ENCODE measurements at places on chromosomes 4 and X.
A peak's percentile ranks its signal among the peaks of the same experiment; 100 is the strongest.

DNA sequence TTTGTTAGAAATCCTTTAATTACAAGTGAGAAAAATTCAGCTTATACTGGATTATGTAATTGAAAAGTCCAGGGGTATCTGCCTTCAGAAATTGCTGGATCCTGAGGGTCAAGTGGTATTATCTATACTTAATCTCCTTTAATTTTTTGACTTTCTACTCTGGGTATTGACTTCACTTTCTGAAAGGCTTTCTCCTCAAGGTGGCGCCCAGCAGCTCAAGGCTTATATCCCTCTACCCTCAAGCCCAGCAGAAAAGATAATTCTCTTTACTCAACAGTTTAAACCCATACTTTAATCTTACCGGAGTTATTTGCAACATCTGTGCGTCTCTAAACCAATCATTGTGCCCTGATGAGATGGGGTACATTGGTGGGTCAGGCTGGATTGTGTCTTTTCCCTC, 129.5 kb downstream of the LARP7 start:
- no peak for DNase-seq

DNA sequence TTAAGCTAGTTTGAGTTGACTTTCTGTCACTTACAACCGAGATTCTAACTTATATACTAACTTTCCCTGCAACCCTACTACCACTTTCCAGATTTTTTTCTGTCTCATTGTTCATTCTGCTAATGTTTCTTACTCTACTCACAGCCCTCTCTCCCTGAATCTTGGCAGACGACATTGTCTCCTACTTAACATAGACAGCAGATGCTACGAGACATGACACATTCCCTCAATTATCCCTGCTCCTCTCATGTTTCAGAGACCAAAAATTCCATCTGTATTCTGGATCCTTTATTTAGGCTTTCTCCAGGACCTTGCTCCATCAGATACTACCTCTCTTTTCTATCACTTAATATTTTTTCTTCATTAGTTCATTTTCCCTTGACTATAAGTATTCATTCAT, 379.1 kb upstream of the TEX13C start:
- no peak for DNase-seq

- DNase-seq, result no peak
These were observed 717.6 kb upstream of the TENM3 start for GRCh38 chr4:181525634-181526033.

DNA sequence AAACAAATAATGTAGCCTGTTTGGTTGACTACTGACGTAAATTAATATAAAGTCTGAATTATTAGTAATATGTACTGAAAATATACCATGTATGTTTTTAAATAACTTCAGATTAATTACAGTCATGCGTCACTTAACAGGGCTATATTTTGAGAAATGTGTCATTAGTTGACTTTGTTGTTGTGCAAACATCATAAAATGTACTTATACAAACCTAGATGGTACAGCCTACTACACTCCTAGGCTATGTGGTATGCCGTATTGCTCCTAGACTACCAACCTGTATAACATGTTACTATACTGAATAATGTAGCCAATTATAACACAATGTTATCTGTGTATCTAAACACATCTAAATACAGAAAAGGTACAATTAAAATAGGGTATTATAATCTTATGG, 66.6 kb downstream of the RNF150 start:
- DNase-seq, result no peak

DNA sequence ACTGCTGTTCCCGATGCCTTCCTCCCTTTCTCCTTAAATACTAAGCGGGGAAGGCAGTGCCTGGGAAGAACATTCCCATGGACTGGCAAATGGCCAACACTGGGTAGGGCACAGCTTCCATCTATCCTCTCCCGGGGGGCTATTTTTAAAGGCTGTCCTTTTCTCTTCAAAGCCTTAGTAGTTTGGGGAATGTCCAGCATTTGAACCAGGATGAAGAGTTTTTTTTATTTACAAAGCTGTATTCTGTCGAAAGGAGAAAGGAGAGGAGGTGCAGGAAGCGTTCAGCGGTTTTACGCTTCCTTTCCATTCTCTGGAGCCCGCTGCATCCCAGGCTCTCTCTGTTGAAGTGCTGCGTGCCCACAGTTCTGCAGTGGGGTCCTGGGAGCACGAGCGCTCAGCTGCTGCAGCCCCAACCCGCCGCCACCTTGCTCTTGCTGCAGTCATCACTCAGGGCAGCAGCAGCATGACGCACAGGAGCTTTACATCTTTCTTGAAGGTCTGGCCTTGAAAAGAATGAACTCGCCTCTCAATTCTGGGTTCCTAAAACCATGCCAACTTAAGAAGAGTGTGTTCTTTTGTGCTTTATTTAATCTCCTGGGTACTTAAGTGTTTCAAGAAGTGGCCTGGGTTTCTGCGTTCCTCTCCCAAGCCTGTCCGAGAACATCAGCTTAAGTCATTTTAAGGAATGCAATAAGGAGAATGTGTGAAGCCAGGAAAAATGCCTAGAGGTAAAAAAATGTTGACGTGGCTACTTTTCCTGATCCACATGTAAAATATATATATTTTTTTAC, 427.2 kb downstream of the MAPK10 start:
- DNase-seq, result no peak

GRCh38 chr4:11623726-11624037, 195.0 kb upstream of the HS3ST1 start:
- no peak for DNase-seq

GRCh38 chrX:148871422-148872160, 371.2 kb downstream of the AFF2 start:
- DNase-seq, result no peak

GRCh38 chrX:128848374-128848773, 674.9 kb downstream of the SMARCA1 start:
- no peak for DNase-seq

GRCh38 chr4:168367065-168367464, 48.5 kb upstream of the DDX60 start:
- no peak for DNase-seq

- DNase-seq, result peak; percentile 3
These were observed 148.9 kb upstream of the RBPJ start for GRCh38 chr4:26171941-26172340.

GRCh38 chrX:78957768-78958130, 12.6 kb downstream of the P2RY10 start:
- no peak for DNase-seq

DNA sequence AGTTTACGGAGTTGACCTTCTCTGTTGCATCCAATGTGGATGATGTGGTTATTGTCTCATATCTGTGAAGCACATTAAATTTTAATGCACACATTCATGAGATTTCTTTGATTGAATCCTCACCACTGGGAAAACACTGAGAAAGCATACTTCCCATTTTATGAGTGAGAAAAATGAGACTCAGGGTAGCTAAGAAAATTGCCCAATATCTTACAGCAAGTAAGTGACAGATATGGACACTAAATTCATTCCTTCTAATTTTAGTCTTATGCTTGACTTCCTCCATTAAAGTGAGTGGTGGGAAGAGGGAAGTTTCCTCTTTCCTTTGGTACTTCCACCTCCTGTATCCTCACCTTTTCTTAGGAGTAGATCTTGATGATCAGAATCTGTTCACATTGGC, 504.8 kb upstream of the BOD1L1 start:
- no peak for DNase-seq

DNA sequence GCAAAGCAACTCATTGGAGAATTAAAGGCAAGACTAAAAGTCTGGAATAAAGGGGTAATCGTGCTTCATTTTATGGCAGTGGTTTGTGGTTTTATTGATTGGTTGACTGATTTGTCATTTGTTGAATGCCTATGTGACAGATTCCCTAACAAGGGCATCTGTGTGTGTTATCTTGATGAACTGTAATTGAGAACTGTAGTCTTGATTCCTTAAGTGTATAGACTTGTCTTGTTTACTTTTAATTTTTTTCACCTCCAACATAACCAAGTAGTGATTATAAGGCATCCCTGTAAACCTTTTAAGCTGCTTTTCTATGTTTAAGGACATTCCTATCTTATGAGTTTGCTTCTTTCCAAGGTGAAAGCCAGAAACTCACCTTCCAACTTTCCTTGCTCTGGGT, 216.0 kb upstream of the TAPT1 start:
- DNase-seq, result no peak

- no peak for DNase-seq
These were observed 206.0 kb upstream of the ARHGAP24 start for GRCh38 chr4:85268961-85269360.

GRCh38 chr4:120198411-120198810, 131.8 kb upstream of the MAD2L1 start:
- no peak for DNase-seq

- DNase-seq, result no peak
These were observed 67.6 kb upstream of the GPR101 start for GRCh38 chrX:137101273-137101990.

GRCh38 chr4:141003193-141003592, 130.1 kb downstream of the RNF150 start:
- DNase-seq, result no peak

- DNase-seq, result no peak
These were observed 63.8 kb downstream of the CORIN start for GRCh38 chr4:47774079-47774478.

GRCh38 chr4:88418411-88418810, 38.5 kb upstream of the HERC5 start:
- no peak for DNase-seq

- peak; percentile 52 for DNase-seq
These were observed 153.8 kb upstream of the AGA start for GRCh38 chr4:177596035-177596434.

- DNase-seq, result no peak
These were observed 343.6 kb downstream of the ARHGAP10 start for GRCh38 chr4:148075438-148075837.

DNA sequence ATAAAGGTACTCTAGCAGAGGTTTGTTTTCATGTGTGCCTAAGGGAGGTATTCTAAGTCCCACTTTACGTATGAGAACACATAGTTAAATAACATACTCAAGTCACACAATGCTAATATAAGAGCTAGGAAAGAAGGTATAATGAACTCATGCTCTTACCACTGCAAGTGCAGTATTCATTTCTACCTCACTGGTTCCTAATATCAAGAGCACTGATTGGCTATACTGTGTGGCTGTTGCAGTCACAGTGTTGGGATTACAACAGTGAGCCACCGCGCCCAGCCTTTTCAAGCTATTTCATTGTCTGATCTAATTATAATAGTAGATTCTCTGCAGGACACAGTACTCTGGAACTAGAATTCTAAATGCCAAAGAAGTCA, 84.0 kb downstream of the PDS5A start:
- DNase-seq, result no peak

DNA sequence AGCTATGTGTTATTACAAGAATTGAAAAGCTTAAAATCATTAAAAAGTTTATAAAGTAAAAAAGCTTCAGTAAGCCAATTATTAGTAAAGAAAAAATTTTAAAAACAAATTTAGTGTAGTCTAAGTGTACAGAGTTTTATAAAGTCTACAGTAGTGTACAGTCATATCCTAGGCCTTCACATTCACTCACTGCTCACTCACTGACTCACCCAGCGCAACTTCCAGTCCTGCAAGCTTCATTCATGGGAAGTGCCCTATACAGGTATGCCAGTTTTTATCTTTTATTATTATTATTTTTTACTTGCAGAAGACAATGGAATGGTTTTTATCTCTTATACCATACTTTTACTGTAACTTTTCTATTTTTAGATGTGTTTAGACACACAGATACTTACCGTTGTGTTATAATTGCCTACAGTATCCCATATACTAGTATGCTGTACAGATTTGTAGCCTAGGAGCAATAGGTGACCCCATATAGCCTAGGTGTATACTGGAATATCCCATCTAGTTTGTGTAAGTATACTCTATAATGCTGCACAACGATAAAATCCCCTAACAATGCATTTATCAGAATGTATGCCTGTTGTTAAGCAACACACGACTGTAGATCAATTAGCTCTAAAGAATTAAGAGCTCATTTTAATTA, 230.7 kb downstream of the DCLK2 start:
- DNase-seq, result no peak

DNA sequence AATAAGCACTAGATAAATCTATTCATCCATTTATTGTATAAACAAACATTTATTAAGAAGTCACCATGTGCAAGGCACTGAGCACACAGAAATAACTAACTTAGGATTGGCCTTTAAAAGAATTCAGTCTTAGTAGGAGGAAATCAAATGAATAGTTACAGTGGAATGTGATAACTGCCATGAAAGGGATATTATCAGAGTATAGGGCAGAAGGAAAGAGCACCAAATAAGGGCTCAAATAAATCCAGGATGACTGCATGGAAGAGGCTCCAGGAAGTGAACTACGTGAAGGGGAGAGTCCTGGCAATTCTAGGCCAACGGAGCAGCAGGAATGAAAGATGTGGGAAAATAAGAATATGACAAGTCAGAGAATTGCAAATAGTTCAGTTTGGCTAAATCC, 406.0 kb downstream of the INPP4B start:
- no peak for DNase-seq

GRCh38 chr4:140448830-140449229, 21.4 kb upstream of the CLGN start:
- no peak for DNase-seq

DNA sequence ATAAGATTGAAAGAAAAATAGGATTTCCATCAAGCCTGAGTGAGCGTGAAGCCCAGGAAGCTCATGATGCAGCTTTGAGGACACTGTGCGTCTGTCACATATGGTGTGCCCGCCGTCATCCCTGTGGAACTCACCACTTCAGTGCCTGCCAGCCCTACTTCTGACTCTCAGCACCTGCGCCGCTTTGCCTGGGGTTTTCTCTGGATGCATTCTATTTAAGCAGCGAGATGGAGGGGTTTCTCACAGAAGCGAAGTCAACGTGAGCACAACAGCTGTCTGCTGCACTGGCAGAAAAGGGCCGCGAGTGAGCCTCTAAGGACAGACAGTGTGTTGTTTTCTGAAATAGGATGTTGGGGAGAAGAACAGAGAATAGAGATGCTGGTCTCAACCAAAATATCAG, 6.2 kb upstream of the TMEM128 start:
- DNase-seq, result no peak

- DNase-seq, result no peak
These were observed 482.0 kb downstream of the SMARCA1 start for GRCh38 chrX:129041319-129041718.

DNA sequence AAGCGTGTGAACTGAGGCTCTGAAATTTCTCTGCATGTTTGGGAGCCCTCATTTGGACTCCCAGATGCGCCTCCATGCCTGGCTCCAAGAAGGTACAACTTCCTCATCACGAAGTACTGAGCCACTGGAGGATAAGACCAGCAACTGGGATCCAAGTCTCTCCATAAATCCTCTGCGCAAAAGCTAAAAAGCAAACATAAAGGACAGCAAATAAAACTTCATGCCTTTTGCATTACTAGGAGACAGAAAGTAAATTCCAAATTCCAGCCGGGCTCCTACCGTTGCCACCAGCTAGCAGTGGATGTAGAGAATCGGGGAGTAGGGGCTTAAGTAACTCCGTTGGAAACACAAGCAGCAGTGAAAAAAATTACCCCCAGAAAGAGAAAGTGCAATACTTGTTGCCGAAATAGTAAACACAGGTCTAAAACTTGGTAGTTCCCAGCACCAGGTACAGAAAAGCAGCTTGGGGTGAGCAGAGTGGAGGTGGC, 477.1 kb upstream of the TENM3 start:
- DNase-seq, result no peak
